ENCODE measurements at places on chromosomes 16 and 17.

DNA sequence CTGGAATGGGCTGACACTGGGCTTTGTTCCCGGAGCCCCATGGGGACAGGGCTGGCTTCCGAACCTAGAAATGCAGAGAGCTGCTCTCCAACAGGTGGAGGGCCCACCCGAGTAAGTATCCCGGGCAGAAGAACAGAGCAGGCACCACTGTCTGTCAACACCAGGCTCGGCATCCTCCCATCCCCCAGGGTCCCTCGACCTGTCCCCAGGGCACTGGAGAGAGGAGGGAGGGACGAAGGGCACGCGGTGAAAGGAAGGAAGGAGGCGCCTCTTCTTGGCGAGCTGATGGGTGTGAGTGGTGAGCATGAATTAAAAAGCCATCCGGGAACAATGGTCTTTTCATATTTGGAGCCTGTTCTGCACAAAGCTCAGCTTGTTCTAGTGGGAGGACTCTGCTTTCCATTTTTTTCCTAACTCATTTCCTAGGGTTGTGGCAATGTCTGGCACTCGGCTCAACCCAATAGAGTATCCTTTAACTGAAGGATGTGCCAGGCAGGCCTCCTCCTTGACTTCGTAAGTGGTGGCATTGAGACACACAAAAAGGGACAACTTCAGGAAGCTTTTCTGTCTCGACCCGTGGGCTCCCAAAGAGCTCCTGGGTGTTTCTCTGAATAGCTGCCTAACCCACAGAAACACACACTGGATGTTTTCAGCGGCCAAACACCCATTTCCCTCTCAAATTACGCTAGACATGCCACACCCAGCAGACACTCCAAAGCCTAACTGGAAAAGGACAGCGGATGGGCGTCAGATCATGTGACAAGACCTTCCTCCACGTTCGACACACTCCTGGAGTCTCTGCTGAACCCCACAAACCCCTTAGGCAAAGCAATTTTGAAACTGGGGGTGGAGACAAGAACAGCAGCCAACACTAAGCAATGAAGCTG lies 47.7 kb downstream of the ZFHX3 start:
- DNase-seq, result no peak

DNA sequence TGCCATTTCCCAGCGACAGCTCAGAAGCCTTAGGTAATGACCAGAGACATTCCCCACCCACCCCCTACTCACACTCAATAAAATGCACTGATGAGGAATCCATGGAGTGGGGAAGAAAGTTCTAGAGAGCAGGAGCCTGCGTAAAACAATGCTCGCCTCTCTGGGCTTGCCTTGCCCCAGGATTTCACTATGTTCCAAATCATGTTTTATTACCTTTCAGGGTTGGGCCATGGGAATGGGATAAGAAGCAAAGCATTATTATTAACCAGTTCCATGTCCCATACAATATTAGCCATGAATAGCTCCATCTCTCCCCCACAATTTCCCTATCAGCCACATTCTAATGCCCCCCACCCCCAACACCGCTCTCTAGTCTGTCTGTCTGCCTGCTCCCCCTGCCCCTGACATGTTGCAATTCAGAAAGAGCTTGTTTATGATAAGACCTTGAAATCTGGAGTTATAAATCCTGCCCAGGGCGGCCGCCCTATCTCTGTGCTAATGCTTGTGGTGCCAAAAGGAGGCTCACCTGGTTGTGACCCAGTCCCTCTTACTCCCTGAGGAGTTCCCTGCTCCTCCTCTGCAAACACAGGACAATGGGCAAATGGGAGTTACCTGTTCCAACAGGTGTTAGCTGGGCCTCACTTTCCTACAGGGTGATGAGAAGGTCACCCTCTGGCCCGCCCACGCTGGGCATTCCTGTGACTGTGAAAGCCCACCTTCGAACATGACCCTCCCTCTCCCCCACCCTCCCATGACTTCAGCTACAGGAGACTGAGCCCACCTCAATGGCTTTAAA lies 28.0 kb upstream of the DDX52 start:
- DNase-seq, result no peak

DNA sequence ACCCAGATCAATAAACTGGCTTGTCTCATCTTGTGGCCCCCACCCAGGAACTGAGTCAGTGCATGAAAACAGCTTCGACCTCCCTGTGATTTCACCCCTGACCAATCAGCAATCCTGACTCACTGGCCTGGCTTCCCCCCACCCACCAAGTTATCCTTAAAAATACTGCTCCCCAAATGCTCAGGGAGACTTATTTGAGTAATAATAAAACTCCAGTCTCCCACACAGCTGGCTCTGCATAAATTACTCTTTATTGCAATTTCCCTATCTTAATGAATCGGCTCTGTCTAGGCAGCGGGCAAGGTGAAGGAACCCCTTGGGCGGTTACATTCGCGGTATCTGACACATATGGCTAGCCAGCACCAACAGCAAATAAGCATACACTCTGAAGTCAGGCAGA lies 9.8 kb upstream of the RABEP1 start:
- no peak for DNase-seq

- no peak for DNase-seq
Measured at GRCh38 chr16:78681743-78682142, 582.3 kb downstream of the WWOX start.
